Stimulated activated CD4-positive, alpha-beta T cell treated with anti-CD3 and anti-CD28 coated beads, Interleukin-12 subunit alpha, Interleukin-12 subunit beta, amount 100 ng/mL, for 48 hours (primary cell): ENCODE measurements at places on chromosomes 12 and 14.

GRCh38 chr12:115630136-115630535, 647.4 kb downstream of the MED13L start:
- no peak for DNase-seq

DNA sequence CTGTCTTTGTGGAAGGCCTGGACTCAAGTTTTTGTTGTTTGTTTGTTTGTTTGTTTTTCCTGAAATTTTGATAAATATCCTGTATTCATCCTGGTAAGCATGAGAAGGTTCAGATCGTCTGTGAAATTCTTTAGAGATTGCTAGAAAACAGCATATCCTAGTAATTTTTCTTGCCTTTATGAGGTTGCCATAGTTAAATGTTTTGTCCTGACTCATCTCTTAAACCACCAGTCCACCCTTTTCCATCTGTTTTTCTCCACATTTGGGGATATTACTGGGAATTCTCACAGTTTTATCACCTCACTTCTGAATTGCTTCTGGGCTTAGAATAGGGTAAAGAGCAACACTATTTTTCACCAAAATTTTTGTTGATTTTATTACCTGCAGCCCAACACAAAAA, 248.3 kb downstream of the FBXL14 start:
- no peak for DNase-seq

DNA sequence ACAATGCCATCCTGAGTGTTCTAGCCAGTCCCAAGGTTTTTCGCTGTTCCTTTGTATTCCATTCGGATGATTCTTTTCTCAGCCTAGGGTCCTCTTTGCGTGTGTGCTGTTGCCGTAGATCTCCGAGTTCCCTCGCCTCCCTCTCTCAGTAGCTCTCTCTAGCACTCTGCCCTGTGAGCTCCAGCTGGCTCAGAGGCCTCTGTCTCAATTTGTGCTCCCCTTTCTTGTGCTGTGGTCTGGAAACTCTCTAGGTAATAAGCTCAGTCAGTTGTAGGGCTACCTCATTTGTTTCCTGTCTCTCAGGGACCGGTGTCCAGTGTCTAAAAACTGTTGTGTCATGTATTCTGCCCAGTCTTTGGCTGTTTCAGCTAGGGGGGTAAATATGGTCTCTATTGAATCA, 179.3 kb downstream of the PCNX1 start:
- DNase-seq, result no peak

DNA sequence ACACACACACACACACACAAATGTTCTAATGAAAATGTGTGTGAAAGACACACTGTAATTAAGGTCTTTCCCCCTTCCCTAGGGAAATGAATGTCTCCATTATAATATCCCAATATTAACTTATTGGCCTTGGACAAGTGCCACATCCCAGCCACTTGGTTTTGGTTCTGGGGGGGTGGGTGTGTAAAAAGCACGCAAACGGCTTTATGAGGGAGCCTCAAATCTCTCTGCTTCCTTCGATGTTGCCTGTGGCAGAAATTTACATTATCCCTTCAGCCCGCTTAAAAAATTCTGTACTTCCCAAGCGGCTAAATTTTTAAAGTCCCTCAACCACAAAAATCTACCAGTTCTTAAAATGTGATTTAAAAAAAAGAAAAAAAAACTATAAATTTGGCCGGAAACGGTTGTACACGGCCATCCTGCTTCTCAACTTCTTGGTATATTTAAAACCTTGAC, 432 bp downstream of the C14orf93 start:
- no peak for DNase-seq

DNA sequence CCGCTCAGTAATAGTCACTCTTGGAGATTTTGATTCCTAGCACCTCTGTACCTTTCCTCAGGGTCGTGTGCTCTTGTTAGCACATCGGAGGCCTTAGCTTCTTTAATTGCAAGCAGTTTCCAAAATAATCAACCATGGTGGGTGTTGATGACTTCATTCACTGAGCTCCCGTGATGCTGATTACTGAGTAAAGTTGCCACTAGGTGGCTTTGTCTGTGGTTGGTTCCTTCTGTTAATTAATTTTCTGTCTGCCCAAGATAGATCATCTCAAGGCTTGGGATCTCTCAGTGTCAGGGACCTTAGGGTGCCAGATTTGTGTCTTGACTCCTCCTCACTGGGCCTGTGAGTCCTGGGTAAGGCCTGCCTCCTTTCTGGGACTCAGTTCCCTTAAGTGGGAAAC, 54.3 kb downstream of the PTPN11 start:
- no peak for DNase-seq

DNA sequence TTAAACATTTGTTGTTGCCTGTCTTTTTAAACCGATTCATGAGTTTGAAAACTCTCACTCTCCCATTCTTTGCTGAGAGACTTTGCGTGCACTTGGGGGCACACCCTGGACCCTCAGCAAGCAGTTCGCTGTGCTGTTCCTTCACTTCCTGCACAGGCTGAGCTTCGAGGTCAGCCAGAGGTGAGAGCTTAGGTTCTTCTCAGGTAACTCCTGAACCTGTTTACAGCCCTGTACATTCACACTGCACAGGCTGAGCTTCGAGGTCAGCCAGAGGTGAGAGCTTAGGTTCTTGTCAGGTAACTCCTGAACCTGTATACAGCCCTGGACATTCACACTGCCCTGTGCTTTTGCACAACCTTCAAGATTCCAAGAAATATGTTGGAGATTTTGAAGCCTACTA, 9.8 kb upstream of the CLECL1 start:
- no peak for DNase-seq
